EL (cell line): ENCODE measurements at places on chromosomes 2 and 18.

- DNase-seq = no peak
These were observed 155.3 kb upstream of the NABP1 start for GRCh38 chr2:191522478-191523120.

DNA sequence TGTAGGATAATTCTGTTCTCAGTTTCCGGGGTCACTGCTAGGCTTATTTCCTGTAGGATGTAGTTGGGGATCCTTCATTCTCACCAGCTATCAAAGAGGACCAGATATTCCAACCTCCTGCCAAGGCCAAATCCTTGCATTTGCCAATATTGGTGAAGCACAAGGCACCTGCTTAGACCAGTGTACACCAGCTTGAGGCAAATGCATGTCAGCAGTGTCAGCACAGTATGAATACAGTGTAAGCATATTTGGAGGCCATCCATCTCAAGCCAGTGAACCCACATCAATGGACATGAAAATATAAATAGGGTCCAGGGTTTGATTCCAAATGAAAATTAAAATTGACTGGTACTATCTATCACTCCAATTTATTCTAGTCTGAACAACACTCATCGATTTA lies 88.0 kb upstream of the MAPRE2 start:
- no peak for DNase-seq

DNA sequence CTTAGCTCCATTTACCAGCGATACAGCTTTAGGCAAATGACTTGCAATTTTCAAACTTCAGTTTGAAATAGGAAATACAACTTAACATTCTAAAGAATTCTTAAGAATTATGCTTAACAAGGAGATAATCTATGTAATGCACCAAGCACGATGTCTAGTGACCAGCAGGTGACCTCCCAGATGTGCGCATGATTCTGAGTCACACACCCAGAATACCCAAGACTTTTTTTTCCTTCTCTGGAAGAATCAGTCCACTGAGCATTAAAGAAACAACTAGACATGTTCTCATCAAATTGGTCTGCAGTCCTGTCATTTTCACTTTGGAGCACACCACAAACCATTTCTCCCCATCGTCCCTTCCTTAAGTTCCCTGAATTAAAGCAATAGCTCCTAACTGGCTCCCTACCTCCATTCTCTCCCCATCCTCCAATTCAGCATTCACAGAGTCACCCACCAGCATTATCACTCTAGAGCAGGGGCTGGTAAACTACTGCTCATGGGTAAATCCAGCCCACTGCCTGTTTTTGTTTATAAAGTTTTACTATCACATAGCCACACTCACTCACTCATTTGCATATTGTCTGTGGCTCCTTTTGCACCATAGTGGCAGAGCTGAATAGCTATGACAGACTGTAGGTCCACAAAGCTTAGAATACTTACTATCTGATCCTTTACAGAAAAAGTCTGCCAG lies 13.2 kb downstream of the EVA1A start:
- peak; percentile 68 for DNase-seq

GRCh38 chr2:112050316-112050715 lies 4.8 kb upstream of the TMEM87B start:
- no peak for DNase-seq

- DNase-seq = no peak
These were observed 35.7 kb downstream of the APOB start for GRCh38 chr2:21008014-21008789.

DNA sequence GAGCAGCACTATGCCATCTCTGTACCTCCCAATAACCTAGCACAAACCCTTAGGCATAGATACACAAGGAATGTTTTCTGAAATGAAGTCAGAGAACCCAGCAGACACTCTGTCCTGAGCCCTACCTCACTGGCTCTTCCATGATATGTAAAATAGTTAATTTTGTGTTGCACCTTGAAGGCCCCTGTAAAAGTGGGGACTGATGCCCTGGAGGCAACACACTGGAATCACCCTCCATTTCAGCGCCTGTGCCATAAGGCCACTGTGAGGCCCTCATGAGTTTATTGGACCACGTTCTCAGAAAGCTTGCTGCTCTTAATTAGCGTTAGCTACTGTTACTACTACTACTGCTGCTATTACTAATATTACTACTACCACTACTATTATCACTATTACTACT lies 670.1 kb upstream of the SOX11 start:
- no peak for DNase-seq

DNA sequence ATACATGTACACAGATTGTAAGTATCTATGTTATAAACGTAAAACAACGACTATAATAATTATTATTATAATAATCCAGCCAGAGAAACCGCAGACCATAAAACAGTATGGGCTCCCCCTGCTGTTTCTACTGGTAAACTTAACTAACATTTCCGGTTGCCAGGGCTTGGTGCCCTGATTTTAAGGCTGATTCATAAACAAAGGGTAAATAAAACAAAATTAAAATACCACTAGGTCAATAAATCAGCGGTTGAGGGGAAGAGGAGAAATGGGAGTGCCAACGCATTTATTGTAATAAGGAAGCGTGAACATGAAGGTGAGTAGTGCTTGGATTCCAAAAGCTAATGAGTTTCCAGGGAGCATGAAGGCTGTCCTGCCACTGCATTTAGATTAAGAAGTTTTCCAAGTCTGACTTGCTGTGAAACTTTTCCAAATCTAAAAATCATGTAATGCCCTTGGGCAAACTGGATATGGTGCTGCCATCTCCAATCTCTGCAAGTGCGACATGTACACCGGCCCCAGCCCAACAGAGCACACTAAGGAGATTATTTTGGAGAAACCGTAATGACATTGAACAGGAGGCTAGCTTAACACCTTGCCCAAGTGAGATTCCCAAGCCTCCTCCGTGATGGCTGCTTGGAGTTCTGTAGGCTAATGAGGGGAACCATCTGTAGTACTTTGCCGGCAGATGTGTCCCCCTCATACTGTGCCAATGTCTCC lies 50.7 kb upstream of the HNRNPA3 start:
- DNase-seq = peak; percentile 37

- peak; percentile 73 for DNase-seq
These were observed 2.1 kb downstream of the RRM2 start for GRCh38 chr2:10124538-10125045.

GRCh38 chr18:23627321-23627720 lies 35.4 kb downstream of the ANKRD29 start:
- DNase-seq = peak; percentile 80

- no peak for DNase-seq
These were observed 26.8 kb upstream of the IL1RL1 start for GRCh38 chr2:102284611-102285010.

DNA sequence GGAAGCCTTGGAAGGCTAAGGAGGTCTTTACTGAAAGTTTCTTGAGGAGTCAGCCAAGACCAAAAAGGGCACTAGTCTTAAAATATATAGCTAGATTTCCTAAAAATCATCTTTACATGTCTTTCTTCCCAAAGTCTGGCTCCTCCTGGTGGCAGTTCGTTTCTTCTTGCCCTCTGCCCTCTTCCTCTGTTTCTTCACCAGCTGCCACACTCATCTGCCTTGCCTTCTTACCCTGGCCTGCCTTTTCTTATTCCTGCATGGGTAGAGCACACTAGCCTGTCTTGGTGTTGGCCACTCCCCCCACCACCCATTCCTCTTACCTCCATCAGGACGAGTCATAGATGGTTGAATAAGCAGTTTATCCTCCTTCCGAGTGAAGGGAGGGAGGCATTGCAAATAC lies 129.8 kb downstream of the RAPGEF4 start:
- peak; percentile 10 for DNase-seq

DNA sequence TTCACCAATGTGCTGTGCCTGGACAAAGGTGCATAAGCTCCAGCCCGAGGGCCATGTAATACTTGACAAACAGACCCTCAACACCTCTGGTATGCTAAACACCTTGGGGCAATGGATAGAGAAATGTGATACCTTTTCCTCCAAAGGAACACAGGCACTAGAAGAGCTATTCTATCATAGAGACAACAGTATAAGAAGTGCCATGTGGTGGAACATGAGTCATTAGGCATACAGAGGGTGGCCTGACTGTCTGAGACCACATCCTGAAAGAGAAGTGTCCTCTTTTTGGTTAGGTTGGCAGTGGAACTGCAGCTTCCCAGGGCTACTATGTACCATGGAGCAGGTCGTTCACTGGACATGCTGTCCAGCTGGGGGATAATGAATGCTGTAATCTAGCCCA lies 153.9 kb downstream of the INSIG2 start:
- DNase-seq = no peak

DNA sequence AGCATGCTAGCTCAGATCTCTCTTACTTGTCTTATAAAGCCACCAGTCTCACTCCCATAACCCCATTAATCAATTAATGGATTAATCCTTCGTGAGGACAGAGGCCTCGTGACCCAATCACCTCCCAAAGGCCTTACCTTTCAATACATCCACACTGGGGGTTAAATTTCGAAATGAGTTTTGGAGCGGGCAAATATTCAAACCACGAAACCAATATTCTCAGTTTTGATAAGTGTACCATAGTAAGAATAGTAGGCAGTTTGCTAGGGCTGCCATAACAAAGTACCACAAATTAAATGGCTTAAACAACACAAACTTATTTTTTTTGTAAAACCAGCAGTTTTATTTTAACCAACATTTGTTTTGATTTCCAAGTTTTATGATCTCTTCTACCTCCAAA lies 15.2 kb downstream of the HIBCH start:
- no peak for DNase-seq

GRCh38 chr2:73588177-73588576 lies 54.0 kb downstream of the NAT8 start:
- no peak for DNase-seq

- peak; percentile 92 for DNase-seq
These were observed 1.7 kb downstream of the TMSB10 start for GRCh38 chr2:84906900-84907714.

DNA sequence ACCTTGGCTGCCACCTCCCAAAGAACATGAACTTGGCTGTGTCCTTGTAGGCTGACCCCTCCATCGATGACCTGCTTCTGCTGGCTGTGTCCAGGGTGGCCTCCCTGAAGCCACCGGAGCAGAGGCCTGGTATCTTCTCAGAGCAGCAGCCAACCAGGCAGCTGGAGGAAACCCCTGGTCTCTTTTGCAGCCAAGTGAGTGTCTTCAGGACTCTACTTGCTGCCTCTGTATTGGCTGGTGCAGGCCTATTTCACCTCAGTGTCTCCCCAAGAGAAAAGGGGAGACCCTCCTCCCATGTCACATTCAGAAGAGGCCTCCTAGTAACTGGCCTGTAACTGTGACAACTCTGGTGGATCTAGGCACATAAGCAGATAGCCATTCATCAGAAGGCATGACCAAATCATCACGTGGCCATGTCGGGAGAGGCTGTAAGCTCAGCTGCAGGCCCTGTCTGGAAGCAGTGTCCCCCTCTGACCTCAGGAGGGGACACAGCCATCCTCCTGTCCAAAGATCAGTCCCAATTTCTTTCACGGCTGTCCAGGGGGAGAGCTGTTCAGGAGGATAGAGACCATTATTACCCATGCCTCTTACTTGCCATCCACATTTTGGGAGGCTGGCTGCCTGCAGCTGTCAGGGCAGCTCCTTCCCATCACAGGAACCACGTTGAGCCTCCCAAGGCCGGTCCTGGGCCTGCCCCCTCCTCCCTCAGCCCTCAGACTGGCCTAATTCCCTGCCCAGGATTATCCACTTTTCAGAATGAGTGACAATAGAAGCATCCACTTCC lies 20.9 kb upstream of the ROCK2 start:
- DNase-seq = no peak

DNA sequence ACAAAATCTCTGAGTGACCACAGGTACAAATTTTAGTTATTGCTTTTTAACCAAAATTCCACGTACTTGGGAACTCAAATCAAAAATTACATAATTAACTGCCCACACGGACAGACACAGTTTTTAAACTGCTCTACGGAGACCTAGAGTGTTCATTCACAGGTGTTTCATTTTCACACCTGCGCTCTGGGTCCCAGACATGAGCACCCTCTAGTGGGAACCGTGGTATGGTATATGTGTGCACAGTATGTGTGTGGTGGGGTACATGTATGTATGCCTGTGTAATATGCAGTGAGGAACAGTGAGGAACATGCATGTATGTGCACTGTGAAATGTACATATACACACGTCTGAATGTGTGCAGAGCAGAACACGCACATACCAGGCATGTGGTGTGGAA lies 65.0 kb downstream of the PPP4R1 start:
- DNase-seq = no peak

- DNase-seq = peak; percentile 69
These were observed 284.5 kb downstream of the MTX2 start for GRCh38 chr2:176553685-176554100.

- peak; percentile 35 for DNase-seq
These were observed 10.1 kb downstream of the TBC1D8 start for GRCh38 chr2:101140978-101141655.

- no peak for DNase-seq
These were observed 149.3 kb downstream of the EML6 start for GRCh38 chr2:54872780-54873179.

DNA sequence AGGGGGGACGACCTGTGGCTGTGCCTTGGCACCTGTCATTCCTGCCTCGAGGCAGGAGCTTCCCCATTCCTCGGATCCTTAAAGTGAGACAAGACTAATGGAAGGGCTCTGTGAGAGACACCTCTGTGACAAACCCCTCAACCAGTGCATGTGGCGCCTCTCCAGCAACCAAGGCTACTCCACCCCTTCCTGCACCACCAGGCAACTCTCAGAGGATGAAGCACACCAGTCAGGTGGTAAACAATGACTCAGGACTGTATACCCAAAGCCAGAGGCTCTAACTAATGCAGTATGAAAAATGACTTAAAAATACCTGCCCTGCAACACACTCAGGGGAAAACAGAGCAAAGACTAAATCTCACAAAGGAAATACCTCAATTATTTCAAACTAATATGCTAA lies 136.9 kb downstream of the UXS1 start:
- no peak for DNase-seq

DNA sequence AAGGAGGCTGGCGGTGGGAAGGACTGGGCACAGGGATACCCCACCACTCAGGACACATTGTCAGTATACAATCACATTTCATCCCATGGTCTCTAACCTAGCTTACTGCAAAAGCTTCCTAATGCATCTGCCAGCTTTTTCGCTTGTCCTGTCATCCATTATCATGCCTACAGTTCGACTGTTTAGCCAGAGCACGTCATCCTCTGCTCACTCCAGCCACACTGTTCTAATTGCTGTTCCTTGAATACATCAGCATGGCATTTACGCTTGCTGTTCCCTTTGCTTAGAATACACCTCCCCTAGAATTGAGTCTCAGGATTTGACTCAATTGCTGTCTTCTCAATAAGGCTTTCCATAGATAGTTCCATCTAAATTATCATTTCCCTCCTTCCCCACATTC lies 166.3 kb downstream of the CCDC148 start:
- no peak for DNase-seq

- DNase-seq = peak; percentile 92
These were observed 84.8 kb downstream of the OSBPL6 start for GRCh38 chr2:178279142-178279541.
